ENCODE measurements at places on chromosomes 6 and 20. TPM values are rescaled to one million over a fixed set of nuclear protein-coding genes. Genes with fewer than 3 reads are reported as not detected.
A peak's percentile ranks its signal among the peaks of the same experiment; 100 is the strongest.

- H3K27me3 ChIP-seq = no peaks in the 10 kb centered on the region
- H3K4me3 ChIP-seq = no peak overlapping the region
- no peaks in the 10 kb centered on the region for H3K4me1 ChIP-seq
- H3K27ac ChIP-seq = no peak overlapping the region
- DNase-seq = no peak
- no peaks in the 10 kb centered on the region for H3K36me3 ChIP-seq
These were observed 230.2 kb downstream of the PTPRK start for GRCh38 chr6:128290221-128290620.

- H3K27me3 ChIP-seq = peaks cover 4% of the 10 kb centered on the region
- DNase-seq = no peak
- peaks cover 27% of the 10 kb centered on the region for H3K4me1 ChIP-seq
- no peak overlapping the region for H3K27ac ChIP-seq
- H3K4me3 ChIP-seq = no peak overlapping the region
These were observed 3.3 kb upstream of the TMEM14A start for GRCh38 chr6:52667572-52667971.

AVP gene
- total RNA-seq = not detected

OR2H2 gene
- not detected for total RNA-seq

GSTA2 gene
- total RNA-seq = not detected

RHAG gene
- total RNA-seq = not detected

DNA sequence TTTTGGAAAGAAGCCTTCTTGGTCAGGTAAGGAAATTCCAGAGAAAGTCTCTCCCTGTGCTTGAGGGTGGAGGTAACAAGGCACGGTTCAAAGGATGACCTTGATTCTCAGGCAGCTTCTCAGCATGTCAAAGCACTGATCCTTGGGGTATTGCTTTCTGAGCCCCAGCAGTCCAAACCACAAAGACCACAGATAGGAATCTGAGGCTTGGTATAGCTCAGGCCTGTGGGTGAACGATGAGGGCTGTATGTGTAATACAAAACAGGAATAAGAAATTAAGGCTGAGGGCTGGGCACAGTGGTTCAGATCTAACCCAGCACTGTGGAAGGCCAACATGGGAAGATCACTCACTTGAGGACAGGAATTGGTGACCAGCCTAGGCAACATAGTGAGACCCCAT is 70.2 kb upstream of the SLC22A1 start:
- H3K27me3 ChIP-seq = no peaks in the 10 kb centered on the region
- DNase-seq = peak; percentile 31
- H3K4me1 ChIP-seq = peaks cover 8% of the 10 kb centered on the region
- no peak overlapping the region for H3K4me3 ChIP-seq
- peaks cover 84% of the 10 kb centered on the region for H3K36me3 ChIP-seq

- peaks cover 70% of the 10 kb centered on the region for H3K27me3 ChIP-seq
- peak; percentile 48 for DNase-seq
- no peak overlapping the region for H3K27ac ChIP-seq
These were observed 706 bp upstream of the TUBB2B start for GRCh38 chr6:3228046-3228671.

WFDC2 gene
- not detected for total RNA-seq

DNA sequence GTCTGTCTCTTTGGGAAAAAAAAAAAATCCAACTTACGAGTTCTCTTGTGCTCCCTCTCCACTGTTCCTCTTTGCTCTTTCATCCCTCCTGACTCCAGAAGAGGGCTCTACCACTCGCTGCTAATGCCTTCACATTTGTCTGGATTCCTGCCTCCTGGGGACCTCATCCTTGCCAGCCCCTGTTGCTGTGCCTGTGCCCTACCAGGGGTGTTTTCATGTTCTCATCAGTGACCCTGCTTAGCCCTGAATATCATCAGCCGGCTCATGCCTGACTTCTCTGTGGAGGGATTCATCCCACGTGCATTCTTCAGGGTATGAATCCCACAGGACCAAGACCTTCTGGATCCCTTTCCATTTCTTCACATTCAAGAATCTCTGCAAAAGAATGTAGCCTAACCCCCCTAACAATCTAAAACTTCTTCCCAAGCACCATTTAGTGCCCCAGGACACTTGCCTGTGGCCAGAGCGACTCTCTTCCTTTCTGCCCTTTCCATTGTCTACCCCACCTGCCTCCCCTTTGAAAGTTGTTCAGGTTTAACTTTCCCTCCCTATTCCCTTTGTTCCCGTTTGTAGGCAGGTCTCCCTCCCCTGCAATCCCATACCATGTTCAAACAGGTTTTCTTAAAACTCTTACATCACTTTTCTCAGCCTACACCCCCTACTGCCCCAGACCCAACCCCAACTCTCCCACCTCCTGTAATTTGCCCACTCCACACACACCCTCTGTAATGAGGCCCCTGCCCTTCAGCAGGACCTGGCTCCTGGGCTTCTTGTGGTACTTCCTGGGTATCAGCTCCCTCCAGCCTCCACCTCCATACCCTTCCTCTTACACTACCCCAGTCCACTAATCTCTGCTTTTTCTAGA is 50.2 kb downstream of the RREB1 start:
- no peaks in the 10 kb centered on the region for H3K36me3 ChIP-seq
- no peak overlapping the region for H3K4me3 ChIP-seq
- DNase-seq = no peak

GRCh38 chr6:84920021-84920420 is 155.6 kb upstream of the TBX18 start:
- H3K27me3 ChIP-seq = no peaks in the 10 kb centered on the region
- no peak overlapping the region for H3K4me3 ChIP-seq
- DNase-seq = no peak
- H3K4me1 ChIP-seq = no peaks in the 10 kb centered on the region
- no peaks in the 10 kb centered on the region for H3K36me3 ChIP-seq
- no peak overlapping the region for H3K27ac ChIP-seq

DNA sequence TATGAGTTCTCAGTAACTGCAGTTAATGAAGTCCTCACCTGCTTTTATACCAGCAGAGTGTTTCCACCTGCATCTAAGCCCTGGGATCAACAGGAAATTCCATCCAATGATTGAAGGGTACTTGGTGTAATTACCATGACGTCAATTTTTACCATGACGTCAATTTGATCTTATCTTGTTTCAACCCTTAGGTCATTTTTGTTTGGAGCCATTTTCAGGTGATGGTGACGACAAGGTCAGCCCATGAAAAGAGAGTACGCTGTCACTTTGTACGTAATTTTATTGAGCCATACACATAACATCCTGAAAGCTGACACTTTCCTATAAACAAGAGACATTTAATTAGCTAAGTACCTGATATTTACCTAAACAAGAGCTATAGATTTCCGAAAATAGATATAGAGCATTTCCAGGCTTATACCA is at the start of gene CGA:
TSS of gene CGA (minus strand) at position 20 of the 423 bp plus-strand sequence. CDS start 6,906 bp downstream, outside the sequence.
- DNase-seq = no peak
- H3K4me1 ChIP-seq = no peaks in the 10 kb centered on the region
- no peak within 1 kb of the TSS for H3K4me3 ChIP-seq
- H3K36me3 ChIP-seq = no peaks in the 10 kb centered on the region
- no peak within 1 kb of the TSS for H3K27ac ChIP-seq
- H3K27me3 ChIP-seq = peaks cover 7% of the 10 kb centered on the region

- DNase-seq = no peak
- H3K4me3 ChIP-seq = no peak overlapping the region
- H3K27me3 ChIP-seq = no peaks in the 10 kb centered on the region
- no peak overlapping the region for H3K27ac ChIP-seq
These were observed 832.5 kb upstream of the EPHA7 start for GRCh38 chr6:94251878-94252277.

- no peaks in the 10 kb centered on the region for H3K36me3 ChIP-seq
- peaks cover 19% of the 10 kb centered on the region for H3K4me1 ChIP-seq
- no peak for DNase-seq
- no peak overlapping the region for H3K27ac ChIP-seq
- H3K4me3 ChIP-seq = no peak overlapping the region
These were observed 248.5 kb downstream of the ATXN1 start for GRCh38 chr6:16512544-16513290.

DNA sequence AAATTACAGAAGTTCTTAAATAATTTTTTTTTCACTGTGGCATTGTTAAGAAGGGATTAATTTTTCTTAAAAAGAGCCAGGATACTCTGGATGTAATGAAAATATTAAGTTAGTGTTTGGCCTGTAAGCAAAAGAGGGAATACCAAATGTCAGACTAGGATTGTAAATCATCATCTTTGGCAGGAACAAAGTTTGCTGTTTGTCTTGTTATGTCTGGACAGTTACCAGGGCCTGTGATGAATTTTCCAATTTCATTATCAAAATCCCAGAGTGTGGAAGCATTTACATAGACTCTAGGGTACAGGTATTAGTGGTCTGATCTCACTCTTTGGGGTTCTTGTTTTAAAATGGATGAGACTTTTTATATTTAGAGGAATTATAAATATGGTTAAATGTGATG is 26.1 kb downstream of the CEP57L1 start:
- H3K4me3 ChIP-seq = no peak overlapping the region
- H3K4me1 ChIP-seq = no peaks in the 10 kb centered on the region
- no peaks in the 10 kb centered on the region for H3K36me3 ChIP-seq
- H3K27ac ChIP-seq = no peak overlapping the region
- H3K27me3 ChIP-seq = no peaks in the 10 kb centered on the region

DNA sequence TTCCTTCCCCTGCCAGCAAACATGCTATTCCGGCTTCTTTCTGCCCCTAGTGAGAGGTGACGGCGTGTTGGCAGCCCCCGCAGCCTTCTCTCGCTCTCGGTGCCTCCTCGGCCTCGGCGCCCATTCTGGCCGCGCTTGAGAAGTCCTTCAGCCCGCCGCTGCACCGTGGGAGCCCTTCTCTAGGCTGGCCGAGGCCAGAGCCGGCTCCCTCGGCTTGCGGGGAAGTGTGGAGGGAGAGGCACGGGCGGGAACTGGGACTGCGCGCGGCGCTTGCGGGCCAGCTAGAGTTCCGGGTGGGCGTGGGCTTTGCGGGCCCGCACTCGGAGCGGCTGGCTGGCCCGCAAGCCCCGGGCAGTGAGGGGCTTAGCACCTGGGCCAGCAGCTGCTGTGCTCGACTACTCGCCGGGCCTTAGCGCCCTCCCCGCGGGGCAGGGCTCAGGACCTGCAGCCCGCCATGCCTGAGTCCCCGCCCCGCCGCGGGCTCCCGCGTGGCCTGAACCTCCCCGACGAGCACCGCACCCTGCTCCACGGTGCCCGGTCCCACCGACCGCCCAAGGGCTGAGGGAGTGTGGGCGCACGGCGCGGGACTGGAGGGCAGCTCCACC is 20.0 kb upstream of the PXDC1 start:
- no peak overlapping the region for H3K27ac ChIP-seq
- H3K4me3 ChIP-seq = no peak overlapping the region
- H3K36me3 ChIP-seq = no peaks in the 10 kb centered on the region
- H3K27me3 ChIP-seq = no peaks in the 10 kb centered on the region

GRCh38 chr6:52407467-52407866 is 12.7 kb upstream of the EFHC1 start:
- no peak for DNase-seq
- H3K4me1 ChIP-seq = no peaks in the 10 kb centered on the region
- no peak overlapping the region for H3K27ac ChIP-seq

GRCh38 chr6:73353636-73354593 is at the start of gene DPPA5:
DPPA5 (minus strand) TSS chr6:73354276; CDS start chr6:73354225, 51 bp downstream.
- no peak within 1 kb of the TSS for H3K4me3 ChIP-seq
- H3K4me1 ChIP-seq = peaks cover under 1% of the 10 kb centered on the region
- peaks cover 8% of the 10 kb centered on the region for H3K27me3 ChIP-seq
- no peak for DNase-seq
- H3K27ac ChIP-seq = no peak within 1 kb of the TSS
- H3K36me3 ChIP-seq = no peaks in the 10 kb centered on the region

GRCh38 chr6:120869397-120869796 is 464.9 kb downstream of the TBC1D32 start:
- H3K36me3 ChIP-seq = no peaks in the 10 kb centered on the region
- no peak overlapping the region for H3K27ac ChIP-seq
- no peak for DNase-seq

CTCFL gene
- not detected for total RNA-seq

- no peak for DNase-seq
- H3K4me3 ChIP-seq = no peak overlapping the region
- no peak overlapping the region for H3K27ac ChIP-seq
- H3K27me3 ChIP-seq = no peaks in the 10 kb centered on the region
These were observed 114.5 kb upstream of the EDN1 start for GRCh38 chr6:12175626-12176025.

DNA sequence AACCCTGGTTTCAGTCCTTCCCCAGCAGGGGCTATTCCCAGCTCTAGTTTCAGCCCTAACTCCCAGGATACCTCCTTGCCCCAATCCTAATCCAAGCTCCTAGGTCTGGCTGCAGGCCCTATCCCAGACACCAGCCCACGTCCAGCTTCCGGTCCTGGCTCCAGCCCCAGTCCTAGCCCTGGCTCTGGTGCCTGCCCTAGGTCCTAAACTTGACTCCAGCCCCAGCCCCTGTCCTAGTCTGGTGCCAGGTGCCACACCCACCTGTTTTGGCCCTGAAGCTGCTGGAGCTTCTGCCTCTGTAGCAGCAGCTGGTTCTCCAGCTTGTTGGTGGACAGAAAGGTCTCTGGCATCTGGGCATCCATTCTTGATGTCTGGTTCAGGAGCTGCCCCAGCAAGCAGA is 28.1 kb downstream of the ANGPT4 start:
- H3K27ac ChIP-seq = no peak overlapping the region
- DNase-seq = no peak
- H3K4me3 ChIP-seq = no peak overlapping the region

DNA sequence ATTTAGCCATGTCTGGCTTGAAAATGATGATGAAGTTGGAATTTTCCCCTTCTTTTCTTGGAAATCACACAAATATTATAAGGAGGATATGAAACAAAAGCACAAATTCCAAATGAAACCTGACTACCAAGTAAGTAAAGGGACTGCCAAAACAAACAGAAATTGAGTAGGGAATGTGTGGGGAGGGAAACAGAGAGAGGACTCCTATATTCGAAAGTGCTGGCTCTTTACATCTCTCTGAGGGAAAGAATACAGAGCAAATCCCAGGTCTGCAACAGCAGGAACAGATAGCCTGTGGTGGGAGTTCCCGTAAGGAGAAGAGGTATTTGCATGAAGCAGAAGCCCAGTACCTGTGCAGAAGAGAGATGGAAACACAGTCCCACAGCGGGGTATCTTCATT is 583.7 kb downstream of the EPM2A start:
- H3K4me1 ChIP-seq = no peaks in the 10 kb centered on the region
- no peak overlapping the region for H3K4me3 ChIP-seq
- no peaks in the 10 kb centered on the region for H3K36me3 ChIP-seq

Measured in natural killer cell (primary cell).